T-helper 2 cell treated with Interferon-gamma antibody and Interleukin-4, amounts not matched to agents 5 μg/mL and 100 μg/mL, for 36 hours (primary cell): ENCODE measurements at places on chromosomes 4 and X.

DNA sequence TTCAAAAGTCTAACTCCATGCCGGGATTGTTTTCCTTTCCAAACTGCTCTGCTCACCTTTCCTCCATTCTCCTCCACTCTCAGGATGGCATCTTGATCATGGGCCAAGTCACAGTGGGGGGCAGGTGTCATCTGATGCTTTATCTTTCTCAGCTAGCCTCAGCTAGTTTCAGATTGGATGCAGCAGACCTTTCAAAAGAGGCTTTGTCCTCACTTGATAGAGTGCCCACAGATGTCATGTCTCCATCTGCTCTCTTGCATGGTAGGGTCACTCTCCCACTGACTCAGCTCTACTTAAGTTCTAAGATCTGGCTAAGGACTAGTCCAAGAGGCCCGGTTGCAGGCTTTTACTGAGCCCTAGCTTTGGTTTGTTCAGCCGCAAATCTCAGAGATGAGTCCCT lies 341.8 kb upstream of the GALNT7 start:
- no peak overlapping the region for H3K4me3 ChIP-seq
- H3K4me1 ChIP-seq: no peaks in the 10 kb centered on the region
- H3K27ac ChIP-seq: no peak overlapping the region

GRCh38 chr4:123950530-123950929 lies 553.9 kb downstream of the SPRY1 start:
- H3K36me3 ChIP-seq: no peaks in the 10 kb centered on the region
- no peak overlapping the region for H3K27ac ChIP-seq
- H3K4me3 ChIP-seq: no peak overlapping the region
- no peaks in the 10 kb centered on the region for H3K27me3 ChIP-seq

- no peaks in the 10 kb centered on the region for H3K36me3 ChIP-seq
- no peak overlapping the region for H3K4me3 ChIP-seq
- no peak for DNase-seq
- no peaks in the 10 kb centered on the region for H3K27me3 ChIP-seq
- no peak overlapping the region for H3K27ac ChIP-seq
- no peaks in the 10 kb centered on the region for H3K4me1 ChIP-seq
These were observed 809.6 kb downstream of the PDHA2 start for GRCh38 chr4:96649536-96649935.

- H3K27ac ChIP-seq: no peak overlapping the region
- H3K36me3 ChIP-seq: no peaks in the 10 kb centered on the region
- peaks cover 2% of the 10 kb centered on the region for H3K27me3 ChIP-seq
- no peaks in the 10 kb centered on the region for H3K4me1 ChIP-seq
These were observed 8.4 kb upstream of the VSIG1 start for GRCh38 chrX:108036298-108036973.
